Activated T-cell treated with anti-CD3 and anti-CD28 coated beads, Interleukin-2, amount 50 U/mL, for 48 hours (primary cell): ENCODE measurements at places on chromosomes 12 and 14.

DNA sequence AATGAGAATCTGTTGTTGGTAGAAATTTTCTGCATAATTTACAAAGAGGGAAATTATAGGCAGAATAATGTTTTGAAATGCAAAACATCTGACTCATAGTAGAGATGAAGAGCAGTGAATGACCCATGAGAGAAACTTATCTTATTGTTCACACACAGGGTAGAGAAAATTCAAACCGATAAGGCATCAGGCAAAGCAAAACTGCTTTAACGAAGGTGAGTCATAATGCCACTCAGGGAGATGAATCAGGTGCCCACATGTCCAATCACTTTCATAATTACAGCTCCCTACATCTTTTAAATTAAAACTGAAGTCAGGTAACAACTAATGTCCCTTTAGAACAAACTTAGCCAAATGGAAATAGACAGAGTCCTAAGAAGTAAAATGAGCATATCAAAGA is 265.6 kb upstream of the GARIN6 start:
- no peak for DNase-seq

- DNase-seq, result no peak
Observed at GRCh38 chr12:76764856-76765255, 941 bp downstream of the ZDHHC17 start.

DNA sequence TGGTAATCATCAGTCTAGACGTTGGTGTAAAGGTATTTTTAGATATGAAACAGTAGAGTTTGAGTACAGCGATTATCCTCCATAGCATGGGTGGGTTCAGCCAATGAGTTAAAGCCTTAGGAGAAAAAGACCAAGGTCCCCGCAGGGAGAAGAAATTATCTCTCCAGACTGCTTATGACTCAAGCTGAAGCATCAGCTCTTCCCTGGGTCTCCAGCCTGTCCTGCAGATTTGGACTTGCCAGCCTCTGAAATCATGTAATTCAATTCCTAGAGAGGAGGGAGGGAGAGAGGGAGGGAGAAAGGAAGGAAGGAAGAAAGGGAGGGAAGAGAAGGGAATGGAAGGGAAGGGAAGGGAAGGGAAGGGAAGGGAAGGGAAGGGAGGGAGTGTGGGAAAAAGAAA is 12.0 kb upstream of the DTX1 start:
- DNase-seq, result no peak

GRCh38 chr12:95202691-95203486 is 14.4 kb downstream of the FGD6 start:
- no peak for DNase-seq

DNA sequence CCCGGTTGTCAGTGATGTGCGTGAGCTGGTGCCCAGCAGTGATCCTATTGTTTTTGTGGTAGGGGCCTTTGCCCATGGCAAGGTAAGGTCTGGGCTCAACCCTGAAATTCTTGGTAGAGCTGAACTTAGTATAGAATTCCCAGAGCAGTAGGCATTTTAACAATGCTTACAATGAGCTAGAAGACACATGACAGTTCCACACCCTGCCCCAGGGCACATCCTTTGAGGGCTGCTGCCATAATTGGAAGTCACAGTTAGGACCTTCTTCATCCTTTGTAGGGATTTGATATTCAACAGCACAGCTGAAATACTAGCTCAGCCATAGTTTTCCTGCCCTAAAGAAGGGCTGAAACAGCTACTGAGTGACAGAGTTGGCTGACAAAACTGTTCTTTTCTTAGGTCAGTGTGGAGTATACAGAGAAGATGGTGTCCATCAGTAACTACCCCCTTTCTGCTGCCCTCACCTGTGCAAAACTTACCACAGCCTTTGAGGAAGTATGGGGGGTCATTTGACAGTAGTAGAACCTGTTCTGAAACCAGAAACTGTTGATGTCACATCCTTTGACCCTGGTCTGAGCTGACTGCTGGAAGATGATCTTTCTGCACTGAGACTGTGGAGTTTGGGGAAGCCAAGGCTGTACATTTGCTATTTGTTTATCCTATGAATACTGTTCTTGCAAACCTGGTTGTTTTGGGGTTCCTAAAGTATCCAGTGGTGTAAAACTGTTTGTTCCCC is 4.8 kb downstream of the EMG1 start:
- DNase-seq, result no peak

GRCh38 chr12:51549637-51550036 is 41.4 kb upstream of the SCN8A start:
- no peak for DNase-seq

GRCh38 chr12:74747305-74747704 is 209.7 kb downstream of the ATXN7L3B start:
- no peak for DNase-seq

GRCh38 chr14:95507174-95507573 is 9.3 kb downstream of the SYNE3 start:
- DNase-seq, result no peak
